ENCODE measurements at places on chromosomes 7 and 10.

- DNase-seq: no peak
These were observed 81.9 kb downstream of the ABCB5 start for GRCh38 chr7:20697351-20697750.

GRCh38 chr10:113666682-113667252 is 2.9 kb upstream of the NRAP start:
- no peak for DNase-seq

- DNase-seq: no peak
These were observed 154.2 kb downstream of the SEMA3A start for GRCh38 chr7:84040355-84040754.

DNA sequence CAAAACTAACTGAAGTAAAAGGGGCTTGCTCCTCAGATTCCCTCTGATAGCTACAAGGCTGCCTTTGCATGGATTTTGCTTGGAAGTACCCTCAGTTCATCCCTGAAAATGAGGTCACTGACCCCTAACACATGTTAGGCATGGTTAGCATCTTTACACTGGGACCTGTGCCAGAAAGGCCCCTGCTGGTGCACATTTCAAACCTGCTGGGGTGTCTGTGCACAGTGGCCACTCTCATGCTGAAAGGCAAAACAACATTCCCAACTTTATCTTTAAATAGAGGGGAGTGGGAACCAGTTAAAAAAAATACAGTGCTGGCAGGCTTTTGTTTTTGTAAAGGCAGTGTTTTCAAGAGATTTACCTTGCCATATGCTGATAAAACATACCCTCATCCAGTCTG is 99.1 kb downstream of the ANK3 start:
- DNase-seq: no peak

GRCh38 chr10:96858706-96859050 is 26.6 kb downstream of the LCOR start:
- DNase-seq: no peak

DNA sequence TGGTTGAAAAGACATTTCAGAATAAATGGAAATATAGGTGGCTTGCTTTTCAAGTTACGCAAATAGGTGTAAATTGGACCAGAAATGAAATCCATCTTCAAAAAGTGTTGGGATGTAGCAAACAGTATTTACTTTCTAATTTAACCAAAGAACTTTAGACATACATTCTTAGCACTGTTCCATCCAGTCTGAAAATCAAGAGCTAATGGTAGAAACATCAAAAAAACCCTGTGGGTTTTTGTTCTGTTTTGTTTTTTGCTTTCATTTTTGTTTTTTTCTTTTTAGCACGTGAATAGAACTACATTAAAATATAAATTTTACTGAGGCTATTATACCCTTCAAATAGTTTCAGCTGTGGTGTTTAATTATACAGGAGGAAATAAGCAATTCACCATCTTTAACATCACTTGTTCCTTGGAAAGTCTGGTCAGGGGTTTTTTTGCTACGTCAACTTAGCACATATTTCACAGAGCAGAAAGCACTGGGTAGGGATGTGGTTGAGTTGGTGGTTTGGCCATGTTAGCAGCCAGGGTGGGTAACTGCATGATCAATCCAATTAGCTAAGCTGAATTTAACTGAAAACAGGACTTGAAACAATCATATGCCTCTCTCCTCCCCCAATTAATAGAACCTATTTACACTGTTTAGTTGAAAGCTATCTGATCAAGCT is 275.4 kb upstream of the PFKP start:
- DNase-seq: no peak

DNA sequence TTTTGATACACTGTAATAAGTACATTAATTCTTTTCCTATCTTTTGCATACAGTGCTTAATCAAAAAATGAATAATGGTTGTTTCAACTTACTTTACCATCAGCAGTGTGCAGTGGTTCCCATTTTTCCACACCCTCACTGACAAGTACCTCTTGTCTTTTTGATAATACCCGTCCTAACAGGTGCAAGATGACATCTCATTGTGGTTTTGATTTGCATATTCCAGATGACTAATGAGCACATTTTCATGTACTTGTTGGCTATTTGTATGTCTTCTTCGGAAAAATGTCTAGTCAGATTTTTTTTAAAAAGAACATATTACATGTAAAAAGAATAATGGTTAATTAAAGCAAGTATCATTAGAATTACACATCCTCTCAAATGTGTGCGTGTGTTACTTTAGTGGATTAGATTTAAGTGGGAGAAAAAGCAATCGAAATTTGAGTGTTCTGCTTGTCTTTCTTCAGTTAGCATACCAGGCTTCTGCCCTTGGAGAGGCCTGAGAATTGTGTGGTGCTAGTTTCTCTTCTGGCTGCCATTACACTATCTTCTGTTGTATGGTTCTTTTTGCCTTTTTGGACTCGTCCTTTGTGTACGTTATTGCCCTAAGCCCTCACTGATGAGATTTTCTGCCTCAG is 291.2 kb downstream of the AUTS2 start:
- DNase-seq: no peak

- DNase-seq: no peak
These were observed 230.8 kb upstream of the LRRTM3 start for GRCh38 chr10:66695046-66695445.

DNA sequence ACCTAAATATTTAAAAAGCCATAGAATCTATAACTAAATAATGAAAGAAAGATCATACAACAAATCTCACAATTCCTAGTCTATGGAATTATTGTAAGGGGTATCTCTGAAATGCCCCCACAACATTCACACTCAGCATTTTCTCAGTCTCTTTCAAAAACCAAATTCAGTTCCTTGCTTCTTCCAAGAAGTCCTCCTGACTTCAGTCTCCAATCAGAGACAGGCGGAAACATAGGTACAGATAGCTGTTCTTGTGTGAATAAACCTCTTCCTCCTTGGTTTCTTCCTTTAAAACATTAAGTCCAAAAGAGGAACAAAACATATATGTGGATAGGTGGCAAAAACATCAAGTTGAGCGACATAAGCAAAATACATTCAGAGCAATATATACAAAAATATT is 13.9 kb upstream of the FBXW4 start:
- no peak for DNase-seq

DNA sequence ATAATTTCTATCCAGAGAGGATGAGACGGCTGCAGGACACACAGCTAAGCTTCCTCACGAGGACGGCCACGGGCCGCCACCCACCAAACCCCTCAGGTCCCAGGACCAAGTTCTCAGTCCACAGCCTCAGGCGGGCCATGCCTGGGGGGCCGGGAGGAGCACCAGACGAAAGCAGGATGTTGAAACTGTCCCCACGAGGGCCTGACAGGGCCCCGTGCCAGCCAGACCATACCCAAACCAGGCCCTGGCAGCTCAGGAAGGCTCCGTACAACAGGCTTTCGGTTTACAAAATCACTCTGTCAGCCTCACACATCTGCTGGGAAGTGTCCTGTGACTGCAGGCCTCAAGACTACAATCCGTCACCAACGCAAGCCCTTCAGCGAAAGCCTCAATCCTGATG is 14.5 kb downstream of the TUBGCP2 start:
- DNase-seq: no peak

- no peak for DNase-seq
These were observed 61.5 kb downstream of the NKX6-2 start for GRCh38 chr10:132724446-132724845.

GRCh38 chr7:41189866-41190265 is 513.0 kb downstream of the INHBA start:
- no peak for DNase-seq

DNA sequence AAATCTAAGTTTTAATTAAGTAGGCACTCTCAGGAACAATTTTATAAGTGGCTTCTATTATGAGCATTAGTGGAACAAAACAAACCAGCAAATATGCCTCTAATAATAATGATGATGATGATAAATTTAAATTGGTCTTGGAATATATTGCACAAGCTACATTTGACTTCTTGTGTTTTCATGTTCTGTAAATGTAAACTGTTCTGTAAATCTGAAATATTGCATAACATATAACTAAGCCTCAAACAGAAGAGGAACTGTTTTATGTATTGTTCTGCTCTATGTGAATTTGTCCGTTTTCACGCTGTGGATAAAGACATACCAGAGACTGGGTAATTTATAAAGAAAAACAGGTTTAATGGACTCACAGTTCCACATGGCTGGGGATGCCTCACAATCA is 625.2 kb upstream of the CELF2 start:
- DNase-seq: no peak

GRCh38 chr10:77906951-77907421 is 19.6 kb downstream of the DLG5 start:
- no peak for DNase-seq

DNA sequence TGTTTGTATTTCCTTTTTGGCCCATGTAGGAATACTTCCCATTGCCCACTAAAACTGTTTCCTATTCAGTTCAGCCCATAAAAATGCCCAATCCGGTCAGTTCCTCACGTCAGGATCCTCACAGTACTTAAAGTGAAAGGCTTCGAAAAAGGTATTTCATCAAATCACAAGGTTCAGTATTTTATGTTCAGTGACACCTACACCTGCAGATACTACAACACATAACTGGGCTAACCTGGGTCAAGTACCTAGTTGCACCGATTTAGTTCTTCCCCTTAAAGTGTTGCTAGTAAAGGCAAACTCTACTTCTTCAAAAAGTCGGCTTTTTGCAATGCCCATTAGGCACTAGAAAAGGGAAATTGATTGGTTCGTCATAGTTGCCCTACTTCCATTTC is 1.1 kb downstream of the SNX13 start:
- DNase-seq: no peak

- peak; percentile 34 for DNase-seq
These were observed 51.4 kb upstream of the SCIN start for GRCh38 chr7:12518920-12519681.

DNA sequence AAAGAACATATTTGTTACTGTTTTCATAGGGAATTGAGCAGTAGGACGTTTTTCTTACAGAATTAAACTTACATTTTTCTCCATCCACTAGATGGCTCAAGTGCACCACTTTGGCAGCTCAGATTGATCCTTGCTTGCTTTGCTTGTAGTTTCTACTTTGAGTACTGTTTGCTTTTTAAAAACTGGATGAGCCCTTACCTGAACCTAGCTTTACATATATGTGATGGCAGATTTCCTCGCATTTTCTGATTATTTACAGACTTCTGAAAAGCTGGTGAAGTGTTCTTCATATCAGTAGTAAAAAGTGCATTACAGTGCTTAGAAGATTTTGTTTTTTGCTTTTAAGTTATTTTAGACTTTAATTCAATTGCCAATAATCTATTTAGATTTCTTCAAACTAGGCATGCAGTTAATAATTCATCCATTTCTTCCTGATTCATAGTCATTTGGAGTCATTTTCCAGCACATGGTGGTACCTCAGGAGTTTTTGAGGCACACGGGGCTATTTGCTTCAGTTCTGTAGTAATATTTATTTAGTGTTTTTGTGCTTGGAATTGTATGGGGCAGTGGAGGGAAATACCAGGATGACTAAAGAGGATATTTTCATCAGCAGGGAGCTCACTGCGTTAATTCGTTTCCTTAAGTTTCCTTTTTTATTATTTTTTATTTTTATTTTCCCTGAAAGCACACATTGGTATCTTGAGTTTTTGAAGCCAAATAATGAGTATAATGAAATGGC is 57.3 kb downstream of the MAPK8 start:
- DNase-seq: peak; percentile 22

DNA sequence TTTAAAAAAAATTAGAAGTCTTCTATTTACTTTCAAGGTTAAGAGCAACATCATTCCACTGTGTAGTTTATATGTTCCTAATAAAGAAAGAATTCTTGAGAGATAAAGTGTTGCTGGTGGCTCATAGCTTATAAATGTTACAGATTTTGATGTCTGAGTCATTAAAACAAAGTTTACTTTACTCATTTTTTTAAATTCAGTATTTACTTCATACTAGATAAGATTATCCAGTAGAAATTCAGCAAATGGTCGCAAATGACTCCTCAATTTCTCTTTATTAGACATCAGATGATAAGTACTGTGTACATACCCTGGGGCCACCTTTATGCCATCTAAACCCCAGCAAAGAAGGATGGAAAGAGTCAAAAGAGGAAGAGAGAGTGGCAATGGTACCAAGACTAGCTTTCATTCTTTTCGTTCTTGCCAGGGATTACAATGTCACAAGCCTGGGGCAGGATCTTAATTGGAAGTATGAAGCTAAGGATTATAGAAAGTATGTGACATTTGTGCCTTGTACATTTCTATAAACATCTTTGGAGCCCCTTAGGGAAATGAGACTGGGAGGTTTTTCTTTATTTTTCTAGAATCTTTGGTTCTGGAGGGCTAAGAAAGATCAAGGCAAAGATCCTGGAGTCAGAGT is 206.1 kb downstream of the CHRM2 start:
- no peak for DNase-seq

DNA sequence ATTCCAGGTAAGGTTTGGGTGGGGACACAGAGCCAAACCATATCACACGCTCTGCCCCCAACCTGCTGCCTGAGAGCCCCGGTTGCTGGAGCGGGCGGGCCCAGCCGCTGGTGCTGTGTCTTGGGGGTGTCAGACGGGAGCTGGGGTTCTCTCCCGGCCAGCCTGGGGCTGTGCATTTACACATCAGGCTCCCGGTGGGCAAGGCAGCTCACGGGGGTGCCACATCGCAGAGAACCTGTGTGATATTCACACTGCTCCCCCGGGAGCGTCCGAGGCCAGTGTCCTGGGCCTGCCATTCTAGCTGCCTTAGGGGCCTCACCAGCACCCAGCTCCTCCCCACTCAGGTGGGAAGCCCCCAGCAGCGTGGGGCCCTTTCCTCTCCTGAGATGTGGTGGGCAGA is 35.6 kb upstream of the ADGRA1 start:
- no peak for DNase-seq

DNA sequence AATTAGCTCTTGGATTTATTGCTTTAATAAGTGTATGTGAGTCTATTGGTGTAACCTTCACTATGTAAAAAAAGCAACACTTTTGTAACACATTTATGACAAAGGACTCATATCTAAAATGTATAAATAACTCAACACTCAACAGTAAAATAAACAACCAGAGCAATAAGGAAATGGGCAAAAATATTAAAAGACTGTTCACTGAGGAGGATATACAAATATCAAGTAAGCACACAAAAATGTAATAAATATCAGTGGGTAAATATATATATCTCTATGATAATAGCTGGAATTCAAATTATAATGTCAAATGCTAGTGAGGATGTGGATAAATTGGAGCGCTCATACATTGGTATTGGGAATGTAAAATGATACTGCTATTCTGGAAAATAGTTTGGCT is 53.0 kb downstream of the HDAC9 start:
- no peak for DNase-seq

GRCh38 chr10:34727595-34728033 is 87.5 kb downstream of the PARD3 start:
- no peak for DNase-seq

DNA sequence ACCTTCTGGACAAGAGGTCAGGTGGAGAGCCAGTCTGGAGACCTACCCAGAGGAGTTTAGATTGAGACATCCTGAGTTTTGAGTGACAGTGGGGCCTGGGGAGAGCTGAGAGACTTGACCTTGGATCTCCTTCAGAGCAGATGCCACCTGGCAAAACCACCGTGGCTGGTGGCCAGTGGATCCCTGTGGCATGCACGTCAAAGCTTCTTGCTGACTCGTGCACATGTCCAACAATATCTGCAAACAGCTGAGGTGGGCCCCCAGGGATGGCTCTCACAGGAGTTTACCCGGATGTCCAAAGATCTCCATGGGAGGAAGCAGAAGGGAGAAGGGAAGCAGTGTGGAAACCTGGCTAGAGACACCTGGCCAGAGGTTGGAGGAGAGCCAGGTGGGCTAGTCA is 230.5 kb downstream of the FANK1 start:
- DNase-seq: no peak

- no peak for DNase-seq
These were observed 89.7 kb upstream of the PDGFA start for GRCh38 chr7:609365-609764.

- no peak for DNase-seq
These were observed 21.8 kb downstream of the SGMS1 start for GRCh38 chr10:50601974-50602373.
